Fibroblast of skin of scalp (primary cell): ENCODE measurements at places on chromosomes 4 and X.
A peak's percentile ranks its signal among the peaks of the same experiment; 100 is the strongest.

DNA sequence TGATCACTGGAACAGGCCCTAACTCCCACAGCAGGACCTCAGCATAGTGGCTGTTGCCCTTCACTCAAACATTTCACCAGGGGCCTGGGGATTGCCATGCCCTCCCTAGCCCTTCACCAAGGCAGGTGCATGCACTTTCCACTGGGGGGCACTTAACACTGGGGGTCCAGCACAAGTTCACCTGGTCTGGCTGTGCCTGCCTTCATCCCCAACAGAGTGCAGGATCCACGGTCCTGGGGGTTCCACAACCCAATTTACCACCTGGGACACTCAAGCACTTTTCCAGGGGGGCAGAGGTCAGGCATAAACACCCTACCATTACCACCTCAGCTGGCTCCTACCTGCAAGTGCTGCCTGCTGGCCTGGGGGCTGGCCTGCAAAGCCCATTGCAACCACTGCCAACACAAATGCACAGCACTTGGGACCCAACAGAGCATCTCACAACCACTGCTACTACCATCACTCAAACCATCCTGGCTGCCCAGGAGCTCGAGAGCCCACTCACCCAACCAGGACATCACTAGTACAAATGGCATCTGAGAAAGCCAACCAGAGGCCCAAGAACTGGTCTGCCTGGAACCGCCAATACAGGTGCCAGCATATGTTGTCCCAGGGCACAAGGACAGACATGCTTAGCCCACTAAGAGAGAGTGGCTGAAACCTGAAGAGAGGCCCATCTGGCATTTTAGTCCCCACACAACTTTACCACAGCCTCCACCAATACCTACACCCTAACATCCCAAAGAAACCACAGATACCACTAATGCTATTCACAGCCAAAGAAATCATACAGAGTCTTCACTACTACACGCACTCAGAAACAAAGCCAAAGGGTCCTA is 43.1 kb downstream of the NAT8L start:
- no peak for DNase-seq

DNA sequence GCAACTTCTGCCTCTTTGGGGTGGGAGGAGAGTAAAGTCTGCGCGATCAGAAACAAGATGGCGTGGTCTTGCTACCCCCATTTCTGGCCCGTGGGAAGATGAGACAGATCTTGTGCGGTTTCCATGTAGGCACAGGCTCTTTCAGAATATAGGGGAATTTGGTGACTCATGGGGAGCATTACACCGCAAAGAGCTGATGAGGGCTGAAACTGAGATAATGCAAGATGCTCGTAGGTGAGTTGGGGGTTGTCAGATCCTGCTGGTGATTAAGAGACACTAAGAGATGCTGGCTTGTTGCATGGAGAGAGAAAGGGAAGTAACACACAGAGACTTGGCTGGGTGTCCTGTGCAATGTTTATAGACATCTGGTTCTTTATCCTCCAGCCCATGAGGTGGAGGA is 1.5 kb downstream of the EVC start:
- DNase-seq = peak; percentile 44

DNA sequence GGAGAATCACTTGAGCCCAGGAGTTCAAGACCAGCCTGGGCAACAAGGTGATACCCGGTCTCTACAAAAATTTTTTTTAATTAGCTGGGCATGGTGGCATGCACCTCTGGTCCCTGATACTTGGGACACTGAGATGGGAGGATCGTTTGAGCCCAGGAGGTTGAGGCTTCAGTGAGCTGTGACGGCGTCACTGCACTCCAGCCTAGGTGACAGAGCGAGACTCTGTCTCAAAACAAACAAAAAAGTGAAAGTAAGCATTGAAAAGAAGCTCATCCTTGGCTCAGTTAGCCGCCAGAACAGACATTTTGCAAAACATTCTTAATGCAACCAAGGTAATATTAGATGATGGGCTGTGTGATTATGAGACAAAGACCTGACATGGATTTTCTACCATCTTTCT is 223.3 kb upstream of the VCX3A start:
- no peak for DNase-seq

- DNase-seq = peak; percentile 30
These were observed 48.2 kb downstream of the THAP9 start for GRCh38 chr4:82948647-82949204.

- DNase-seq = no peak
These were observed 788 bp downstream of the SHROOM2 start for GRCh38 chrX:9786798-9787635.

- peak; percentile 91 for DNase-seq
These were observed 33.2 kb upstream of the SLC9A7 start for GRCh38 chrX:46791927-46792809.

DNA sequence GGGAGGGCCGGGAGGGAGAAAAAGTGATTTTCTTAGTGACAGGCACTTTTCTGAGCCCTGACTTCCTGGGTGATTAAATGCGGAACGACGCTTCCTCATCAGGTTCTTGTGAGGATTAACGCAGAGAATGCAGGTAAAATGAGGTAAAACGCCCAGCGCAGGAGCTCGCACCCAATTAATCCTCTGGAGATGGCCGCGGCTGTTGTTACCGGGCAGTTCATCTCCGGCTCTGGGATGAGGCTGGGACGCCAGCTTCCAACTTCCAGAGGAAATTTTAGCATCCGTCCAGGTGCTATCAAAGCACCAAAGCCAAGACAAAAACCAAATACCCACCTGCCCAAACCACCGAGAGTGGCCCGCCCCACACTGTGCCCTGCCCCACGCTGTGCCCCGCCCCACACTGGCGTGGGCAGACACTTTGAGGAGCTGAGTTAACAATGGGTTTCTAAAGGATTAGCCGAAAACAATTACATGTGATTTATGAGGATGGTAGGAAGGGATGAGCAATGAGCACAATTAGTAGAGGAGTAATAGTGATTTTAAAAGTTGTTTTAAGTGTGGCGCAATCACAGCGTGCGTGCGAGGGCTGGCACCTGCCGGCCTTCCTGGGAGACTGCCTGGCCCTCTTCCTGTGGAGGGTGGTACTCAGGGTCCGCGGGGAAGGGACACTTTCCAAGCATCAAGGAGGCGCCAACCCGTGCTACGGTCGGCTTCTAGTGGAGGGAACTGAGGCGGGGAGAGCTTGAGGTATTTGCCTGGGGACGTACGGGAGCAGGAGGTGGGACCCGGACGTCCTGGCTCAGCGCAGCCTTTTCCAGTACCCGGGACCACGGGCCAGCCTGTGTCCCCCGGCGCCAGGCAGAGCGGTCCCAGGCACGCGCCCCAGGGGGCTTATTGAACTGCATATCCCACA is 41.6 kb upstream of the ADRA2C start:
- DNase-seq = no peak

GRCh38 chr4:108146336-108146735 is 22.4 kb downstream of the LEF1 start:
- DNase-seq = no peak

DNA sequence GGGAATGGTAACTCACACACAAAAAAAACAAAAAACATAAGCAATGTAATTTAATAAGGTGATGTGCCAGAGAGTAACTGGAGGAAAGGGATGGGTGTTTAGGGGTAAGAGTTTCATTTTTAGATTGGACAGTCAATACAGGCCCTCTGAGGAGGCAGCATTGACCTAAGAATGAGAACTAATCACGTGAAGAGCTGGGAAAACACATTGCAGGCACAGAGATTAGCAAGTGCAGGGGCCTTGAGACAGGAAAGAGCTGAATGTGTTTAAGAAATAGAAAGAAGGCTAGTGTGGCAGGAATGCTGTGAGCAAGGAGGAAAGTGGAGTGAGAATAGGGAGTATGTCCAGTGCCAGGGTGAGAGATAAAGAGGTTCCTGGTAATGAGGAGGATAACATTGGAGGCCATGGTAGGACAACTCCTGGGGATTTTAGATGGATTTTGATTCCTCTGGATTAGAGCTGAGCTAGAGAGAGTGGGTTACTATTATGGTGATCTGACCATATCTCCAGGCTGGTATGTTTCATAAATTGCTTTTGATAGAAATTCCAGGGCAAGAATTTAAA is 17.6 kb downstream of the PDLIM5 start:
- no peak for DNase-seq

GRCh38 chr4:71857713-71858451 is 74.0 kb upstream of the GC start:
- DNase-seq = no peak

DNA sequence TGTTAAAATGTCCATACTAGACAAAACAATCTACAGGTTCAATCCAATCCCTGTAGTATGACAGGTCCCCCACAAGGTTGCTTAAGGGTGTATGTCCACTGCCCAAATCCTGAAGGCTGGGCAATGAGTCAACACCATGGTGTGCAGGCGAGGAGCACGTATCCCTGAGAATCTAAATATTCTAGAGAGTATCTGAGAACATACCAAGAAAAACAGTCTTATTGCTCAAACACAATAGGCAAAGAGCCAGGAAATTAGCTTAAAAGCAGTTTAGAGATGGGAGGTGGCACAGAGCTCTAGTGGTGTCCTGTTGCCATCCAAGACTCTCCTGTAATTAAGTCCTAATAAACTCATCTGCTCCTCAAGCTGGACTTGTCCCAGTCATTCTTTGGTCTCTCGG is 37.0 kb downstream of the RCHY1 start:
- peak; percentile 3 for DNase-seq

- peak; percentile 40 for DNase-seq
These were observed 206.4 kb downstream of the LDB2 start for GRCh38 chr4:16692046-16692445.

DNA sequence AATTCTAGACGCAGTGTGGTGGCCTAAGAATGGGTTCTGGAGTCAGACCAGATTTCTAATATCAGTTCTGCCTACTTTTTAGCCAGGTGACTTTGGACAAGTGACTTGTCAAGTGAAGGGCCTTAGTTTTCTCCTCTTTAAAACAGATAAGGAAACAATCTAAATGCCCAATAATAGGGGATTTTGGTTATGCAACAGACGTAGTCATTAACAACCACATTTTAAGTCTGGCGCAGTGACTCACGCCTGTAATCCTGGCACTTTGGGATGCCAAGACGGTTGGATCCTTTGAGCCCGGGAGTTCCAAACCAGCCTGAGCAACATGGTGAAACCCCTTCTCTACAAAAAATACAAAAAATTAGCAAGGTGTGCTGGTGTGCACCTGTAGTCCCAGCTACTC is 2.1 kb upstream of the ZMYM3 start:
- no peak for DNase-seq
